ENCODE measurements at places on chromosomes 1 and 21.

DNA sequence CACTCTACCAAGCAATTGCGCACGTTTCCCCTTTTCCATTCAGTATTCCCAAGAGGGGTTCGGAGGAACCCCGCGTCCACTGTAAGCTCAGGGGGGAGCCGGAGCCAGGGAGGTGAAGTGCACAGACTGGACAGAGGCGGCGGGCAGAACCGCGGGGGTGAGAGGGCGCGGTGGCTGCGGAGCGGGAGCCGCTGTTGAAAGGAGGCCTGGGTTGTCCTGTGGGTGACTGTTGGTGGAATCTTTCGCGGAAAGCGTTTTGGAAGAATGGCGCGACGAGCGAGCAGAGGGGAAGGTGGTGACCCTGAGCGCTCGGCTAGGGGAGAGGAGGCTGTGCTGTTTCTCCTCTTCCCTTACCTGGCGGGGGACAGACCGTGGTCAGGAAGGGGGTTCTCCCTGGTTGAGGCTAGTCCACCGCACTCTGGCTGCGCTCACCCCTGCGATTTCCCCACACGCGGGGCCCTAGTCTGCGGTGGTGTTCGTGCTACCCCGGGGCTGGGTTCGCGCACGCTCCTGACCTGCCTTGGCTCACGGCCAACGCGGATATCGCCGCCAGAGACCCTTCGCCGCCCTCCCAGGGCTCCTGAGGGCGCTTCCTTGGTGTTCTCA, 92.8 kb downstream of the PRKAB2 start:
- DNase-seq: no peak

GRCh38 chr1:68202239-68202832, 30.0 kb downstream of the WLS start:
- DNase-seq: no peak

- no peak for DNase-seq
These were observed 202.7 kb downstream of the KCNK2 start for GRCh38 chr1:215285013-215285800.

DNA sequence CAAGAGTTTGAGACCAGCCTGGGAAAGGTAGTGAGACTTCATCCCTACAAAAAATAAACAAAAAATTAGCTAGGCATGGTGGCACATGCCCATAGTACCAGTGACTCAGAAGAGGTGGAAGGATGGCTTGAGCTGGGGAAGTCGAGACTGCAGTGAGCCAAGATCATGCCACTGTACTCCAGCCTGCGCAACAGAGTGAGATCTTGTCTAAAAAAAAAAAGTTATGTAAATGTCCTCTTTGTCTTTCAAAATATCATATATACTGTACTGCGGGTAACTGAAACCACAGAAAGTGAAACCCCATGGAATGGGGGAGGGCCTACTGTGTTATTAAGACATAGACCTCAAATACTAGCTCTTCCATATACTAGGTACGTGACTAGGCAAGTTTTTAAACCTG, 20.8 kb downstream of the ACADM start:
- DNase-seq: no peak

GRCh38 chr1:10873189-10873588, 76.7 kb upstream of the CASZ1 start:
- DNase-seq: no peak

- no peak for DNase-seq
These were observed 52.8 kb upstream of the ACTRT2 start for GRCh38 chr1:2968471-2968881.

GRCh38 chr21:41932191-41932575, 21.6 kb downstream of the C2CD2 start:
- no peak for DNase-seq

DNA sequence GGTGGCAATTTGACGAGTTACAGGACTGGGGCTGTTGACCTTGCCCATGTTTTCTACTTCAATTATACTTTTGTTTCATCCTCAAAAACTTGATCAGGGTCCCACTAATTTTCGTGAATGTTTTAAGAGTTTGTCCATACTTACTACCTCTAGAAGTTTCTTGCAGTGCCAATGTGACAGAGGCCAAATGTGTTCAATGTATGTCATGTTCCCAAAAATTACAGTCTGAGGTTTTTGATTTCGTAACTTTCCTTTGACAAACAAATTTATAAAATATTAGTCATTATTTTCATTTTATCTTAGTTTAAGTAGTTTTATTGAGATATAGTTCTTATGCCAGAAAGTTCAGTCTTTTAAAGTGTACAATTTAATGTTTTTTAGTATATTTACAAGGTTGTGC, 15.3 kb downstream of the VPS13D start:
- DNase-seq: no peak

- DNase-seq: no peak
These were observed 108.7 kb upstream of the NFIA start for GRCh38 chr1:60973668-60974067.

Measured in stimulated activated CD4-positive, alpha-beta T cell treated with anti-CD3 and anti-CD28 coated beads, Interleukin-15, amount 100 ng/mL, for 1 hour (primary cell).